ENCODE measurements at places on chromosomes 7 and 10.
A peak's percentile ranks its signal among the peaks of the same experiment; 100 is the strongest.

- DNase-seq, result no peak
These were observed 145.8 kb upstream of the LRRN3 start for GRCh38 chr7:110944966-110945644.

DNA sequence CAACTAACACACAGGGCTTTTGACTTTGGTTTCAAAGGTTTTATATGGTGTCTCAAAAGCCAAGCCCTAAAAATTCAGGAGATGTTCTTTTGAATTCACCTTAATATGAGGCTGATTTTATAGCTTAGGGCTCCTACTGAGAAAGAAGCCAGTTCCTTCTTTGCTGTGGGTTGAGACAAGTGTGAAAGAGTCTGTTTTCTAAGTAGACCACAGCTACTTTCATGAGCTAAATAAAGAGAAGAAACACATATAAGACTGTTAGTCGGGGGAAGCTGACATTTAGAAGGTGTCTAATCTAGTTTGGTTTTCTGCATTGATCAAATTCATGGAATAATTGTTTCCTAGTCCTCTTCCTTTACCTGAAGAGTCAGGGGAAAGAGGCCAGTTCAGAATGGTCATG is 332.1 kb upstream of the CELF2 start:
- DNase-seq, result no peak

DNA sequence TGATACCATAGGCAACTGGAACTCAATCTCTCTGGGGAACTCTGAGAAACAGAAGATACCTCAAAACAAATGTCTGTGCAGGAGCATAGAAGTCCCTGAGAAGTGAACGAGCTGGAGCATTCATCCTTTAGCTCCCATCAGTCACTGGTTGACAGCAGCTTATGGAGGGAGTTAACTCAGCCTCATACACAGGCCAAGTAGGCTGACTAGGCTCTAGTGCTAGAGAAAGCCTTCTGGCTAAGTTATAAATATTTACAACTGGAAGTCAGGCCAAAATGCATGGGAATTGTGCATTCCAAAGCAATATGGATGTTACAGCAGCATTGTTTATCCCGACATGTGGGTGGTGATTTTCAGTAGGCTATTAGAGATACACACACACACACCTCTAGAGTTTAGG is 66.5 kb downstream of the ANK3 start:
- no peak for DNase-seq

DNA sequence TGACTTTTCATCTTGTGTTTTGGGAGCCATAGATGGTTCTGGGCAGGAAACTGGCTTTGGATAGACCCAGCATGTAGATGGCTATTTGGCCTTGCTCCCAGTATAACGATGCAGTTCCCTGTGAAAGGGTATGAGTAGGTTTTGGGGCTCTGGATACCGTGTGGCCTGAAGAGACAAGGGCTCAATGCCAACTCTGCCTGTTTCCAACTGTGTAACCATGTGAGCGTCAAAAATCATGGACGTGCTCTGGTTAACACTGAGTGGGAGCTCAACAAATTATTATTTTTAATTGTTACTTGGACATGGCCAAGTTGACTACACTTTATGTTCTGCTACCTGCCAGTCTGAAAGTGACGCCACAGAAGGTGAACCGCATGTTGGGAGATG is 41.8 kb downstream of the EGFR start:
- DNase-seq, result no peak

GRCh38 chr7:66296557-66296956 is 91.4 kb downstream of the TPST1 start:
- DNase-seq, result no peak

DNA sequence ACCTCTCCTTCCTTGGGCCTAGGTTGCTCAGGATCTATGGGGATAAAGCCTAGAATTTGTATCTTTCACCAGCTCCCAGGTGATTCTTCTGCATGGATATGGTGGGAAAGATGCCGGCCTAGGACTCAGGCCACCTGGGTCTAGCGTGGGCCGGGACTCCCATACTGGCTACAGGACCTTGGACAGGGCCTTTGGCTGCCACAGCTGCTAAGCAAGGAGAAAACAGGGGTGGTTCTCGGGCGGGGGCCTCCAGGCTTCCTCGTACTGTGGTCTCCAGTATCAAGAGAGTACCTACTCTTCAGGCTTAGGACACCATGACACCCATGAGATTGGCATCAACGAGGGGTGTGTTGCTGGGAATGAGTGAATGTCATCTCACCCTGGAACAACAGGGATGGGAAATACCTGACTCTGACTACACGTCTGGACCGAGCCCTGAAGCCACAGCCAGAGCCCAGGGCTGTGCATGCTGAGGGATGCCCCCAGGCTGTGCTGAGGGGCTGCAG is 120.3 kb upstream of the ADAM12 start:
- DNase-seq, result no peak

GRCh38 chr7:55570939-55571338 is 1.4 kb downstream of the VOPP1 start:
- no peak for DNase-seq

DNA sequence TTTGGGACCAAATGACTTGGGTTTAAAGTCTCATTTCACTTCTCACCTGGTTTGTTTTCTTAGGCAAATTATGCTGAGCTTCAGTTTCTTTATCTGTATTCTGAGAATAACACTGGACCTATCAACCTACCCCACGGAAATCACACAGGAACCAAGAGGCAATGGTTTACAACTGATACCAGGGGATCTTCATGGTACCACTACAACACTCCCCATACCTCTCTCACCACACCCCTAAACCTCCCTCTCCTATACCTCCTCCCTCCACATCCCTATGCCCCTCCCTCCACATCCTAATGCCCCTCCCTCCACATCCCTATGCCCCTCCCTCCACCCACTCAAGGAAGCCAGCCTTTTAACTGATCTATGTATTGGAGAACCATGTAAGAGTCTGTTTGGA is 9.9 kb downstream of the FAM204A start:
- no peak for DNase-seq

DNA sequence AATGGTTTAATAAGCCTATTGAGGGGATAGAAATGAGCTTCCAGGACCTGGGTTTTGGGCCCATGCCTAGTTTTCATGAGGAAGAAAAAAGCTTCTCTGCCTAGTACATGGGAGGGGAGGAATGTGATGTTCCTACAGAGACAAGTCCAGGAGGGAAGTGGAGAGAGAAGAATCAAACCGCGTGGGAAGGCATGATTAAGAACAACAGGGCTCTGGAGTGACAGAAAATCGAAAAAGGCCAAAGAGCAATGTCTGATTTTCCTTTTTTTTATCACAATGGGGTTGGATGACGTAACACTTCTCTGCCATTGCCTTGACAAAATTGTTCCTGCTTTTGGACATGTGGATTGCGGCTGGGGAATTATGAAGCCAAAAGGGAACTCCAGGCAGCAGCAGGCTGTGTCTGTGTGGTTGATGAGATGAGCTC is 258.6 kb downstream of the CXCL12 start:
- no peak for DNase-seq

- peak; percentile 20 for DNase-seq
These were observed 5.6 kb downstream of the IL2RA start for GRCh38 chr10:6056411-6057135.

DNA sequence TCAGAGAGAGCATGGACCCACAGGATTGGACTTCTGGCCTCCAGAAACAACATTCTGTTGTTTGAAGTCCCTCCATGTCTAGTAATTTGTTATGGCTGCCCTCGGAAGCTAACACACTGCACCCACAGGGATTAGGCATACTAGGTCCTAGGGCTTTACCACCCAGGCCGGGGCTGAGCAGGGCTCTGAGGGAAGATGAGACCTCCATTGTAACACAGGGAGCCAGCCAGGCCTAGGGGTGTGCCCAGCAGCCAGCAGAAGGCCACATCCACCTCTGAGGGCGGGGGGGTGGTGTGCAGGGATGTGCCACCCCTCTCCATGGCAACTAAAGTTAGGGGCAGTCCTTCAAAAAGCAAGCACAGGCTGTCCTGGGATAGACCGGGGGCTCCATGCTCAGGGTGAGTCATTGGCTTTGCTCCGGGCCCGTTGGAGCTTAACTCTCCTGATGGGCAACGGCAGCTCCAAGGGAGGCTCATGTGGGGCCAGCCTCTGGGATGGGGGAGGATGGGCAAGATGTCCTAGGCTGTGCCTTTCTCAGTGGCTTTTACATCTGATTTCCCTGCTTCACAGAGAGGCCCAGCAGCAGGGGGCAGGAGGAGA is 96.6 kb upstream of the GPR26 start:
- DNase-seq, result peak; percentile 81

DNA sequence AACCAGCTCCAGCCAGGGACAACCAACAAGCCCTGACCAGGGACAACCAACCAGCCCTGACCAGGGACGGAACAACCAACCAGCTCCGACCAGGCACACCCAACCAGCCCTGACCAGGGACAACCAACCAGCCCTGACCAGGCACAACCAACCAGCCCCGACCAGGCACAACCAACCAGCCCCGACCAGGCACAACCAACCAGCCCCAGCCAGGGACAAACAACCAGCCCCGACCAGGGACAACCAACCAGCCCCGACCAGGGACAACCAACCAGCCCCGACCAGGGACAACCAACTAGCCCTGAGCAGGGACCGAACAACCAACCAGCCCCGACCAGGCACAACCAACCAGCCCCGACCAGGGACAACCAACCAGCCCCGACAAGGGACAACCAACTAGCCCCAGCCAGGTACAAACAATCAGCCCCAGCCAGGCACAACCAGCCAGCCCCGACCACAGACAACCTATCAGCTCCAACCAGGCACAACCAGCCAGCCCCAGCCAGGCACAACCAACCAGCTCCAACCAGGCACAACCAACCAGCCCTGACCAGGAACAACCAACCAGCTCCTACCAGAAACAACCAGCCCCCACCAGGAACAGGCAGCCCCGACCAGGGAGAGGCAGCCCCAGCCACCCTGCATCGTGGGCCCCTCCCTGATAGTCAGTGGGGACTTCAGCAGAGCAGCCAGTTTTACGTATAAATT is 56.4 kb downstream of the PROSER2 start:
- DNase-seq, result no peak

GRCh38 chr7:45157653-45158401 is at the start of gene RAMP3:
TSS of gene RAMP3 (plus strand) at chr7:45157791. CDS start at chr7:45157829, 38 bp downstream.
- no peak for DNase-seq

DNA sequence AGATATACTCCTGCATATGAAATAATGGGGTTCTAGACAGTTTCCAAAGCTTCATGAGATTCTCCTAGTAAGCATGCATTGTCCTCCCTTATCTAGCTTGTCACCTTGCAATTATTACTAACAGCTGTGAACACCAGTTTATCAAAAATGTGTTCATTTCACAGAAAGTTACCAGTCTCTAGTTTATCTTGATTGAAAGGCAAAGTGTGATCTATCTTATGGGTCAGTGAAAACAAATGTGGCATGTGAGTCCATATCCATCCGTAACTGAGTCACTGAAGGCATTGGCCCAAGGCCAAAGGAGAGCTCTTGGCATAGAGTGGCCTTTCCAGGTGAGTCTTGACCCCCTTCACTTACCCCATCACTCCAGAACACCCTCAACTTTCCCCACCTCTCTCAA is 53.2 kb downstream of the GSAP start:
- no peak for DNase-seq

DNA sequence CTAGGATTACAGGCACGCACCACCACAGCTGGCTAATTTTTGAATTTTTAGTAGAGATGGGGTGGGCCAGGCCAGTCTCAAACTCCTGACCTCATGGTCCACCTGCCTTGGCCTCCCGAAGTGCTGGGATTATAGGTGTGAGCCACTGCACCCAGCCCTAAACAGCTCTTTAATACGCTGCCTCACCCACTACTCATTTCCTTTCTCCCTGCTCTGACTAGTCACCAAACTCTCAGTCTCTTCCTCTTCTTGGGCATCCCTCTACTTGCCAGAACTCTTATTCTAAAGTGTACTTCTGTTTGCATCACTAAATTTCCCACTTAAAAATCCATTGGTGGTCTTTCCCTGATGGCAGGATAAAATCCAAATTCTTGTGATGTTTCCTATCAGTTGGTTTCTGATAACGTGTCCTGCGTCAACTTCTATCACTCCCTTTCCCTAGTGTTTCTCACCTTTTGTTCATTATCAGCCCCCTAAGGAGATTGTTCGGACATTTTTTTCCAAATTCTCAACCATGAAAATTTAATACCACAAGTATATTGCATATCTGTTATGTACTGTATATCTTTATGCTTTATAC is 124.7 kb downstream of the CUBN start:
- DNase-seq, result no peak

- DNase-seq, result no peak
These were observed 312.0 kb downstream of the RNLS start for GRCh38 chr10:88270871-88271713.

GRCh38 chr10:96878057-96878456 is 46.0 kb downstream of the LCOR start:
- no peak for DNase-seq

GRCh38 chr7:82388138-82388537 is 55.4 kb downstream of the CACNA2D1 start:
- no peak for DNase-seq

- DNase-seq, result no peak
These were observed 23.3 kb upstream of the TMEM26 start for GRCh38 chr10:61476529-61476928.

DNA sequence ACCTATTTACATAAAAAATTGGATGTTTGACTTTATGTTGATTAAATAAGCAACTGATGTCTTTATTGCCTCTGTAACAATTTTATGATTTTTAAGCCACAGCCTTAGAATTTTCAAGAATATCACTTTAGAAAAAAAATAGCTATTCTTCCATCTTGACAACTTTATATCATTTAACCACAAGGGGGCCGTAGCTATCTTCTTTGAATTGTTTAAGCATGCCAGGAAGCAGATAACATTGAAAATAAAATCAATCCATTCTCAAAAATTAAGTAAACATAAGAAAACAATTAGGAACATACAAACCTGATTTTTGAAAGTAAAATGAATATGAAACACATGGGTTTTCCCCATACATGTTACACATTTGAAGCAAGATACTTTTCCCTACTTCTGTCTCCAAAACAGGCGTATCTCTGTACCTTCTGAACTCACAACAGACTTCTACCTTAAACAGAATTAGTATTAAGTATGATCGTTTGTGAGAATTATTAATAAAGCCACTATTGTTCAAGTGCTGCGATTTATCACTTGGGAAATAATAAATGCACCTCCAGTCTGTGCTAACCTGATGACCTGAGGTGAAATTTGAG is 209.0 kb downstream of the CACNA2D1 start:
- no peak for DNase-seq

DNA sequence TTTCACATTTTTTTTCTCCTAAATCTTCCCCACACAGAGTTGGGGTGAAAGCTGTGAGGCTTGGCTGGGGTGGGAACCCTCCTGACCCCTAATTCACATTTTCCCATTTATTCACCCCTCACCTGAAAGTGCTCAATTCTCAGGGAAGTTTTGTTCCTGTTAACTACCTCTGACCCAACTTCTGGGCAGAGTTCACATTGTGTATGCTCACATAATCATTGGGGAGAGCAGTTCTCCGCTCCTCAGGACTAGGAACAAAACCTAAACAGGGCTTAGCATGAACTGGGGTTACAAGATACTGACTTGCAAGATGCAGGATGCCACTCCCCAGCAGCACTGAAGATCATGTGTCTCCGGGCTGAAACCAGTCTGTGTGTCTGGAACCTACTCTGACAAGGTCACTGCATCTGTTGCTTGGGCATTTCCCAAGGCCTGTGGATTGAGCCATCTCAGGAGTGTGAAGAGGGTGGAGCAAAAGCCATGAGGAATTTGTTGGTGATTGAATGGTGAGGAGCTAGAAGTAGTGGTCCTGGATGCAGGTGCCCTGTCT is 258.1 kb upstream of the IGFBP3 start:
- peak; percentile 32 for DNase-seq

All from lower leg skin (tissue), 4 donors.